ENCODE measurements at places on chromosomes 6 and 20.
A peak's percentile ranks its signal among the peaks of the same experiment; 100 is the strongest.

GRCh38 chr6:112005013-112005371, 48.9 kb upstream of the CCN6 start:
- DNase-seq = no peak

DNA sequence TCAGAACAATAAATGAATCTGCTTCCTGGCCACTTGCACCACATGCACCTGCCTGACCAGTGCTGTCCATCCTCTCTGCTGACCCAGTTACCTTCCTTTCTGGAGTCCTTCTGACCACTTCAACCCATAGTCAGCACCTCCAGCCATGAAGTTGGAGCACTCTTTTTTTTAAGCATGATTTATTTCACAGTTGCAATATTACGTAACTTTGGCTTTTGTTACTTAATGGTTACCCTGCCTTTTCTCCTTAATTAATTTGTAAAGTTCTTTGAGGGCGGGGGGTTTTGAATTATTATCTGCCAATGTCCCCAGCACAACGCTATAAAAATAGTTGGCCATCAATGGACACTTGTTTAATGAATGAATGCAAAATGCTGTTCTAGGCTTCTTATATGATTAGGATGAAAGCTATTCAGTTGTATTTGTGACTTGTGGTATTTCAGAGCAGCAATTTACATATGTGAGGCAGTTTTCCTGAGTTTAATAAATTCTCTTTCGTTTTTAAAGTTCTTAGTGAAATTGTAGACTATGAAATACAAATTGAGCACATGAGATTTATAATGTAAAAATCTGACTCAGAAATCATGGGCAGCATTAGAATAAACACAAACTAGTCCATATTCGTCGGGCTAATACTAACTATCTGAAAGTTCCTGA, 180.0 kb downstream of the HS3ST5 start:
- DNase-seq = no peak

- peak; percentile 20 for DNase-seq
Observed at GRCh38 chr20:37911838-37912281, 8.9 kb downstream of the VSTM2L start.

- DNase-seq = no peak
Observed at GRCh38 chr6:7650878-7651277, 60.9 kb downstream of the SNRNP48 start.

GRCh38 chr6:69835414-69836179, 30.8 kb upstream of the COL19A1 start:
- DNase-seq = no peak

DNA sequence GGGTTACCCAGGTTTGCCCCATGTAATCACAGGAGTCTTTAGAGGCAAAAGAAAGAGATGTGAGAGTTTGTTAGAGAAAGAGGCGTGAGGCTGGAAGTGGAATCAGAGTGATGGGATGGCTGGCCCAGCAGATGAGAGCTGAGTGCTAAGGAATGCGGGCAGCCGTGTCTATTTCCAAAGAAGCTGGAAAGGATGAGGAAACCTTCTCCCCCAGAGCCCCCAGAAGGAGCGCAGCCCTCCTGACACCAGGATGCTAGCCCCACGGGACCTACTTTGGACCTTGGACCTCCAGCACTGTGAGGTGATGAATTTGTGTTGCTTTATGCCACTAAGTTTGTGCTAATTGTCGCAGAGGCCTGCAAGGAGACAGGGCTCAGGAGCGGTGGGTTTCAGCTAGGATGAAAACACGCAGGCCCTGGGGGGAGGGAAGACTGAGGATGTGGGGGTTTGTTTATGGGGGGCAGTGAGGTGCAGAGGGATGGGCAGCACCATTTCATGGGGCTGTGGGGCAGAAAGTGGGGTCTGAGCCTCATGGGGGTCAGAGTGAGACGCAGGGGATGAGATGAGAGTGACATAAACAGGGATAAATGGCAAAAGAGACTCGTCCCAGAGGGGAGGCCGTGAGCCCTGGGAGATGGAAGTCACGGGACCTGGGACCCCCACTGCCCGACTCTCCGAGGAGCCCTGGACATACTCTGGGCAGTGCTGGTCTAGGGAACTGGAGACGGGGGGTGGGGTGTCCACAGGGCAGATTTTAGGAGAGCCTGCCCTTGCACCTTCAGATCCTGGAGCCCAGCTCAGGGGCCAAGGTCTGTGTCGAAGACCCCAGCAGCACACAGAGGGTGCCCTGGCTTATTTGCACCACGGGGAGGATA, 160.2 kb downstream of the NFATC2 start:
- no peak for DNase-seq

GRCh38 chr6:25576919-25577318, 75.1 kb upstream of the SCGN start:
- no peak for DNase-seq

DNA sequence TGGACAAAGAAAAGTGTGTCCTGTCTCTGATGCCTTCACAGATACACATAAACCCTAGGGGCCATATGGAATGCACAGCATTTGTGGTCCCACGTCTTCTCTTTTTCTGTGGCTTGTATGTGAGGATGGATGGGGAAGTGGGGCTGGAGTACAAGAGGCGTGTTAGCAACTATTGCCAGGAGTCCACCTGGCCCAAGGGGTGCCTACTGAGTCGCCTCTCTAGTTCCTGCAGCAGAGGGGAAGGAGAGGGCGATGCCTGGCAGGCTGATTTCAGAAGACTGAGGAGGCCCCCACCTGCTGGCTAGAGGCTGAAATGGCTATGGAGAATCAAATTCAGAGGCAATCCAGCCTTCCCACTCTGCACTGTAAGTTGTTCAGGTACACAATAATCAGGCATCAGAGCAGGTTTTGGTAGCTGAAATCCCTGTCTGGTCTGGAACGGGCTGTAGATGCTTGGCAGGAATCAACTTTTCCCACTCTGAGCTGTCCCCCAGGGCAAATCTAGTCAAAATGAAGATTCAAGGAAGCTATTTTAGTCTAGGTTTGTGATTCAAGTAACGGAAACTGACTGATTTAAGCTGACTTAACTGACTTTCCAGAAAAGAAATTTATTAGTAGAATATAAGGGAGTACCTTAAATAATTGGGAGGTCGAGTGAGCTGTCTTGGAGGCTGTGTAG, 14.9 kb upstream of the PPARD start:
- DNase-seq = peak; percentile 87

DNA sequence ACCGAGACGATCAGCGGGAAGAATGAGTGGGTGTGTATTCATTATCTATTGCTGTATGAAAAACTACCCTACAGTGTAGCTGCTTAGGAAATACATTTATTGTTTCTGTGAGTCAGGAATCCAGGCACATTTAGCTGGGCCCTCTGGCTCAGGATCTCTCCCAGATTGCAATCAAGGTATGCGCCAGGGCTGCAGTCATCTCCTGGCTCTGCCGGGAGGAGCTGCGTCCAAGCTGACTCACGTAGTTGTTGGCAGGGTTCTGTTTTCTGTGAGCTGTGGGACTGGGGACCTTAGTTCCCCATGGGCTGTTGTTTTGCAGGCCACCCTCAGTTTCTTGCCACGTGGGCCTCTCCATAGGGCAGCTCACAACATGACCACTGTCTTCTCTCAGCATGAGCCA, 68.2 kb upstream of the FUCA2 start:
- DNase-seq = no peak

GRCh38 chr6:5776706-5777390, 229.9 kb downstream of the NRN1 start:
- no peak for DNase-seq

DNA sequence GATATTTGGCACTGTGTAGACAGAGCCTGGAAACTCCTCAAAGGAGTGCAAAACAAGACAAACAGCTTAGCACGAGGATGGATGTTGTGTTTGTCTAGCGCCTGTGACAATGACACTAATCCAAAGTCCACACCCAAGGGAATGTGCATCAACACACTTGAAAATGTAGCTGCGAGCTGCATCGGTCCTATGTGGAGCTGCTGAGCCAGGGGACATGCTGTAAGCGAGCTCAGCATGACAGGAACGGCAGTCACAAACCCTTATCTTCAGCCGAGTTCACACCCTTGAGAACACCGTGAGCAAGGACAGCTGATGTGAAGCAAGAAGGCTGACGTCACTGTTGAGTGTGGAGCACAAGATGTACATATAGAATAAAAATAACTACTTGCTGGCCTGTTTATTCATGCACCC, 684.3 kb downstream of the QKI start:
- no peak for DNase-seq

Data from activated CD4-positive, alpha-beta memory T cell treated with anti-CD3 and anti-CD28 coated beads for 36 hours (primary cell).